CD4-positive, alpha-beta T cell treated with Interleukin-4 for 1 hour (primary cell): ENCODE measurements at places on chromosomes 16 and 17.

DNA sequence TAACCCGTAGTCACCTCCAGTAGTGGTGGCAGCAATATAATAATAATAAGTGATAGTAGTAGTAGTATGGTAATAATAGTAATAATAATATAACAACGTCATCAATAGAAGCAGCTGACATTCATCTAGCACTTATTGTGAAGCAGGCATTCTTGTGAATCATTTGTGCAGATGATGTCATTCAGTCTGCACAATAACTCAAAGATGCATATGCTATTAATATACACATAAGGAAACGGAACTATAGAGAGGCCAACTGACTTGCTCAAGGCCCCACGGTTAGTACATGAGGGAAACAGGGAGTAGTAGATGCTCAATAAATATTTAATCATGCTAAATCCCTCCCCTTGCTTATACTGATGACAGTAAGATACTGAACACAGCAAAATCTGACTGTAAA is 35.4 kb upstream of the GAN start:
- no peak for DNase-seq

DNA sequence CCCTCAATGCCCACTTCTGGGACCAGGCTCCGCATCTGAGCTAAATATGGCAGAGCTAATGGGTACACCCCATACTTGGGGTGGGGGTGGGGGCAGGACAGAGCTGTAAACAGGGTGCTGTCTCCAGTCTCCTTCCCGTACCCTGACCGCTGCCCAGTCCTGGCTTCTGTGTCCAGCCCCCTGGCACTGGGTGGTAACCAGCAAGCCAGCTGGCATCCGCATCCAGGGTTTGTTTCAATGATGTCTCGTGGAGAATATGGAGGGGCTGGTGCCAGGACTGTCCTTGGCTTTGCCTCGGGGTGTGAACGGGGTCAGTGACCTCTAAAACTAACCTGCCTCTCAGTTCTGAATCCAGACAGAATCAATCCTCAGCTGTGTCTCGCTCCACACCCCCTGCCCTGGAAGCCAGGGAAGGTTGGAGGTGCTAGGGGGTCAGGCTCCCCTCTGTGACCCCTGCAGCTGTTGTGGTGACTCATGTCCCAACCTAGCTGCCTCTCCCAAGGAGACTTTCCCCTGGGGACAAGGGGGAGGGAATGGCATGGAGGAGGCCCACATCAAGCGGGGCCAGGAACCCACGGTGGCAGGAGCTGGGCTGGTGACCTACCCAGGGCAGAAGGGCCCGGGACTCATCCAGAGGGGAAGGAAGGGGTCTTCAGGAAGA is 1.5 kb upstream of the PNMT start:
- DNase-seq, result no peak

GRCh38 chr17:73430848-73431247 is 119.0 kb upstream of the CDC42EP4 start:
- DNase-seq, result peak; percentile 44

- DNase-seq, result no peak
These were observed 107.9 kb downstream of the SMG6 start for GRCh38 chr17:2195729-2196128.

- DNase-seq, result peak; percentile 14
These were observed 339.8 kb upstream of the PSMD7 start for GRCh38 chr16:73956587-73957494.

- peak; percentile 32 for DNase-seq
These were observed 858 bp upstream of the ASPSCR1 start for GRCh38 chr17:81976332-81977210.

DNA sequence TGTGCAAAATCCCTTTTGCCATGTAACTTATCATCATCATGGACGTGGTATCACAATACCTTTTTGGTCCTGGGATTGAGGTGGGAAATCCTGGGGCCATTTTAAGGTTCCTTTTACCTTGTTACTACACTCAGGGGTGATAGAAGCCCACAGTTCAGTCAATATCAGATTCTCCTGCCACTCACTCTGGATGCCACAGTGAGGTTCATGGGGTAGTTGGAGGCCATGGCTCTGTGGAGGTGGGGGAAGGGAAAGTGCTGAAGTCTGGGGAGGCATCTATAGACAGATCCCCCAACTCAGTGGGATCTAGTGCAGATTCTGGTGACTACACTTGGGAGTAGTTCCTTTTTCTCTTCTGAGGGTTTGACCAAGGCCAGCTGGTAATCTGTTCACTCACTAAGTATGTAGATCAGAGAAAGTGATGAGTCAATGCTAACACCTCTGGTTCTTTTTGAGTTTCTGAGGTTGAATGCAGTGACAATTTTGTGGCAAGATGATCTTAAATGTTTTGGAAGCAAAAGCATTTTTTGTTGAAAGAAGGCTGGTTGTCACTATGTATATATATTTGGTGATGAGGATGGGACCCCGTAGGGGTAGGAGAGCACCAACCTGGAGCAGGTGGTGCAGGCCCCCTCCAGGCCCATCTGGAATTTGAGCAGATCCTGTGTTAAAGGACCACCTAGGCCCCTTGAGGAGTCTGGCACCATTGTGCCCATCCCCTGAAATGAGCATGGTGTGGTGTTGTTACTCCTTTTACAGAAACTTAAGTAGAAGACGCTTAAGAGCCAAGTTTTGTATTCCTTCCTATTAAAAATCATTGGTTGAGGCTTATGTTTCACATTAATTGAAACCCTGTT is 18.8 kb upstream of the IRF8 start:
- no peak for DNase-seq

DNA sequence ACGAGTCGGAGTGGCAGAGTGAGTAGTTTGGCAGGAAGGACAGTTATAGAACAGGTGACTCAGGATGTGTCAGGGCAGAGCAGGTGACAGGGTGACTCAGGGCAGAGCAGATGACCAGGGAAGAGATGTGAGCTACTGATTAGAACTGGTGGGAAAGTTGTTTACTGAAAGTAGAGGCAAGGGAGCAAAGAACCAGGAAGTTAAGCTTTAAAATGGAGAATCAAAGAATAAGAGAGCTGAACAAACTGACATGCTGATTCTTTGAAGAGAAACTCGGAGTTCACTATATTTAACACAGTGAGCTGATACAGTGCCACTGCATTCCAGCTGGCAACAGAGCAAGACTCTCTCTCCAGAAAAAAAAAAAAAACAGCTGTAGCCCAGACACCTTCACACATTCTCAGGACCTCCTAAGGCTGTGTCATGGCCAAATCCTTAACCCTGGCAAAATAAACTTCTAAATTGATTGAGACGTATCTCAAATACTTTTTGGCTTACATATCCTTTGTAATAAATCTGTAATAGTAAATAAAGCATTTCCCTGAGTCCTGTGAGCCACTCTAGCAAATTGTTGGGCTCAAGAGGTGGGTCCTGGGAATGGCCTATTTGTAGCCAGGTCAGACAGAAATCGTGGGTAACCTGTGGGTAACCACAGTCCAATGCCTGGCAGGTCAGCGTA is 12.3 kb upstream of the UBE2I start:
- DNase-seq, result no peak

DNA sequence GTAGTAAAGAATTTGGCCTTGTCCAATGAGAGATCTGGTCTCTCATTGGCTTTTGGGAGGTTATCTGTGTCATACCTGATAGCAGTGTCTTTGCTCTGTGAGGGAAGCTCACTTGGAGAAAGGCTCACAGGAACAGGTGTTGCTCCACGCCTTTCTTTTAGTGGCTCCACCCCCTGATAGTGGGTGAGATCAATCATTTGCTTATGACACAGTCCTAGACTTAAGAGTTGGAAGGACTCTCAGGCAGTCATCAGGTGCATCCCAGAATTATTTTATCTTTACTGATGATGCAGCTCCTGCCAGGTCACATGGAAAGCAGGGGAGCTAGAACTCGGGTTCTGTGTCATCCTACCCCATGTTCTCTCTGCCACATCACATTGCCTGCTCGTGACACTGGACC is 59.3 kb downstream of the CENPV start:
- no peak for DNase-seq
